Omental fat pad (tissue), 4 donors: ENCODE measurements at places on chromosomes 2 and 18. TPM values are rescaled to one million over a fixed set of nuclear protein-coding genes. Genes with fewer than 3 reads are reported as not detected.

- DNase-seq = no peak
These were observed 112.8 kb downstream of the DSC3 start for GRCh38 chr18:30929718-30930117.

DNA sequence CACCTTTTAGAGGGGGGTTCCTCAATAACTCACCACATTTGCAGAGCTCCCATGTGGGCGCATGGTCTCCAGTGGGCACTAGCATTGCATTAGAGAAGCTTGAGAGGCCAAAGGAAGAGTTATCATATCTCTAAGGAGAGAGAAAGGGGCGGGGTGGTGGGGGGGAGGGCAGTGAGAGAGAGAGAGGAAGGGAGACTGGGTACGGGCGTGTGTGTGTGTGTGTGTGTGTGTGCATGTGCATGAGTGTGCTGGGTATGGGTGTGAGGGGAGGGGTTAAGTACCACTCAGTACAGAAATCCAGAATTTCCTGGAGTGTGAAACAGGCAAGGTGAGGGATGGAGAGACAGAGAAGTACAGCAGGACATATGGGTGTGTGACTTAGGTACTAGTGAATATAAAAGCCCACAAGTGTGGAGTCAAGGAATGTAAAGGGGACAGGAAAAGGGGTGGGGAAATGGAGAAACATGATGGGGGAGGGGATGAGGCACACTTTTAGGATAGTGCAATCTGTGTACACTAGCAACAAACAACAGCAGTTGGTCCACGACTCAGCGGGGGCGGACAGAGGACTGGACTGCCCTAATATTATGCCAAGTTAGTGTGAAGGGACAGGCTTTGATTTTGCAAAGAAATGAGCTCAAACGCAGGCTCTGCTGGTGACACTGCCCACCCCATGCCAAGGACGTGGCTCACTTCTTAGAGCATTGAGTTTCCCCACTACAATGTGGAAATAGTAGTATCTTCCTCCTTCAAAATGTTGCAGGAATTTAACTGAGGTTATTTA, 91.3 kb downstream of the SPRED2 start:
- DNase-seq = no peak

GRCh38 chr2:138782383-138782782, 2.2 kb upstream of the NXPH2 start:
- no peak for DNase-seq

GRCh38 chr18:32441533-32441932, 29.1 kb downstream of the GAREM1 start:
- DNase-seq = no peak

- peak; percentile 73 for DNase-seq
These were observed 33.6 kb upstream of the RNF149 start for GRCh38 chr2:101341901-101342624.

DNA sequence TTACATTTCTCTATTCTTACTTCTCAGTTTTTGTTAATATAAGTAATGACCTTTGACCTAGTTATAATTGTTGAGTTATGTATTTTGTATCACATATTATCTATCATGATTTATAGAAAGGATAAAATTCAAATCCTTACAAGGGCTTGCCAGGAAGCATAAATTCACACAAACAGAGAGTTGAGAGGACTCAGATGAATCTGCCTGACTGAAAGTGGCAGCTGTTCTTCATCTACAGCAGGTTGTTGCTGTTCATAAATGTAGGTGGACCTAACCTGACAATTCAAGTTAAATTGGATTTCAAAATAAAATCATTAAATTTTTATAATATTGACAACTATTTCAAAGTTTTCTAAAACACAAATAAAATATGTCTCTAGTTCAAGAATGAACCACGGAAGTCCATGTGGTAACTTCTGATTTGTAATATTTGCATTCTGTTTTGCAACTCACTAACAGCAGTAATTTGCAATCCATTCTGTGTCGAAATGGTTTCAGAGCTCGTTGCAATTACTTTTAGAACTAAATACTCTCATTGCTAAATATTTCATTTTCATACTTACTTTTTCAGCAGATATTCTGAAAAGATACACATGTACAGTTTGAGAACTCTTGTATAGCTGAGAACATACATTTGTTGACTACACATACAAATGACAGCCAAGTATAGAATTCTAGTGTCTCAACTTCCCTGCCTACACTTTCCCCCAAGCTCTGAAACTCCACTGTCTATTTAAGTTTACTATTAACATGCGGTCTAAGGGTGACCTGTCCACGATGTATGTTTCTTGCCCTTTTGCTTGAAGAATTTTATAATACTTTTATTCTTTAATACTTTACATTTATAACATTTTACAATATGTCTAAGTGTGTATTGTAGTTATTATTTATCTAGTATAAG, 25.7 kb downstream of the SCN7A start:
- DNase-seq = no peak

DNA sequence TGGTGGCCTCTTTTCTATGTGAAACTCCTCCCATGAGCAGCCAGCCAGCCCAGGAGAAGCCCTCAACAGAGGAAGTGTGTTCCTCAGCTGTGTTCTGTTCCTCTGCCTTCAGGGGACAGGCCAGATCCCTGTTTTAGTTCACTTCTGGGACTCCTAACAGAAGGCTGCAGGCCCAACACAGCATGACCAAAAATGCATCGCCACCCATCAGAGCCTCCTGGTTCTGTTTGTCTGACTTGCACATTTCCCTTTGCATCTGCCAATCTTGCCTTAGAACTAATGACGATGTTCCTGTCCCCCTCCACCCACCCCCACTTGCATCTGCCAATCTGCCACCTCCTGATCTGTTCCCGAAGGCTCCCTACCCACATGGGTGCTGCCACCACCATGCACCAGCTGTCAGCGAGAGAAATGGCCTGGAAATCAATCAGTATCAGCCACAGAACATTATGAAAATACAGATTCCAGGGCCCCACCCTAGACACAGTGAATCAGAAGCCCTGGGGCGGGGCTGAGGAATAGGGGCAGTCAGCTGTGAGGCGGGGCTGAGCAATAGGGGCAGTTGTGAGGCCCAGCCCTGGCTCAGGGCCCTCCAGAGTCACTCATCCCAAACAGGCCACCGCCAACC, 51.0 kb downstream of the FAM168B start:
- DNase-seq = no peak

Gene TIA1
- 38.1 TPM for total RNA-seq

Gene FEV
- not detected for total RNA-seq

Gene GALNT5
- total RNA-seq = not detected

GRCh38 chr2:74525717-74526648, at the start of gene DQX1:
DQX1 (minus strand) TSS chr2:74526231; CDS start chr2:74525729, 502 bp downstream.
- no peak for DNase-seq

Gene APCDD1
- total RNA-seq = 252 TPM

DNA sequence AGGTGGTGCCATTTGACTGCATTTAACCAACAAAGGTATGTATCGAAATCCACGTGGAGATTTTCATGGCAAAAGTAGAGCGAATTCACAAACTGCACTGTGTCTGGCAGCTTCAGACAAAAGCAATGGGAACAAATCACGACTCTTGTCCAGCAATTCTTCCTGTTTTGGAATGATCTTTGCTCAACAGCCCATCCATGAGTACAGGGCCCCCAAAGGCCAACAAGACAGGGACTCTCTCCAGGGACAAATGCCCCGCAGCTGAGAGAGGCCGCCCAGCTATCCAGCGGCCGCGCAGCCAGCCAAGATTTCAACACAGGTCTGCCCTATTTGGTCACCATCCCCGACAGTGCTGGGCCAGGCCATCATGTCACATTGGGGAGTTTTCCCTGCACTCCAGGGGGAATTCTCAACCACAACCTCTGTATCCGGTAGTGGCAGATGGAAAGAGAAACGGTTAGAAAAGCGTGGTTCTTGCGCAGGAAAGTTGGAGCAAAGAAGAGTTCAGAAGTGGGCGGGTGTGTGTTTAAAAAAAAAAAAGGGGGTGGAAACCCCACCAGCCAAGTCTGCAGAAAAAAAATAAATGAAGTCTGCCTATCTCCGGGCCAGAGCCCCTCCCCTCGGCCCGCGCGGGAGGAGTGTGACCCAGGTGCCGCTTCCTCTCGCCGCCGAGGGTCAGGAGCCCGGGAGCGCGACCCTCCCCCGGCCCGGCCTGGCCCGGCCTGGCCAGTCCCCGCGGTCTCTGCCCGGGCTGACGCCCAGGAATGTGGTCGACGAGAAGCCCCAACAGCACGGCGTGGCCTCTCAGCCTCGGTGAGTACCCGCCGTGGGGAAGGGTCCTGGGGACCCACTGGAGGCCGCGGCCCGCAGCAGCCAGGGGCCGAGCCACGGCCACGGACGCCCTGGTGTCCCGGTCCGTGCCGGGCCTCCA, at the start of gene GYPC:
TSS of gene GYPC (plus strand) at position 659 of the 931 bp plus-strand sequence. CDS start at position 765, 106 bp downstream.
- DNase-seq = peak; percentile 62

GRCh38 chr18:11859903-11860407, 8.7 kb downstream of the CHMP1B start:
- no peak for DNase-seq

Gene BUB1
- 0.25 TPM for total RNA-seq

Gene PDE6D
- total RNA-seq = 15.2 TPM

GRCh38 chr2:177164584-177165052, 48.0 kb upstream of the HNRNPA3 start:
- DNase-seq = peak; percentile 77

GRCh38 chr2:195706161-195706900, 49.3 kb downstream of the SLC39A10 start:
- no peak for DNase-seq

Gene TMEM247
- not detected for total RNA-seq

DNA sequence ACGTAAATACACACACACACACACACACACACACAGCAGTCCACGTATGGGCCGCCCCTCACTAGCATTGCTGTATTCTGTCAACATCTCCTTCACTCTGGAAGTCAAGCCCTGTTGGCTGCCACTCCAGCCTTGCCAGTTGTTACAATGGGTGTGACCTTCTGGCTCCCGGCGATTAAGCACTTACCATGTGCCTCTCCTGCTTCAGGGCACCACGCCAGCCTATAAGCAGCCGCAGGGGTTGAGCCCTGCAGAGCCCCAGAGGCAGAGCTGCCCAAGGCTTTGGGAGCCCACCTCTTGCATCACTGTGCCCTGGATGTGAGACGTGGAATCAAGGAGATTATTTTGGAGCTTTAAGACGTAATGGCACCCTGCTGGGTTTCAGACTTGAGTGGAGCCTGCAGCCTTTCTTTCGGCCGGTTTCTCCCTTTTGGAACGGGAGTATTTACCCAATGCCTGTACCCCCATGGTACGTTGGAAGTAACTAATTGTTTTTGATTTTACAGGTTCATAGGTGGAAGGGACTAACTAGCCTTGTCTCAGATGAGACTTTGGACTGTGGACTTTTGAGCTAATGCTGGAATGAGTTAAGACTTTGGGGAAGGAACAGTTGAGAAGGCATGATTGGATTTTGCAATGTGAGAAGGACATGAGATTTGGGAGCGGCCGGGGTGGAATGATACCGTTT, 54.5 kb upstream of the ROCK2 start:
- DNase-seq = no peak

DNA sequence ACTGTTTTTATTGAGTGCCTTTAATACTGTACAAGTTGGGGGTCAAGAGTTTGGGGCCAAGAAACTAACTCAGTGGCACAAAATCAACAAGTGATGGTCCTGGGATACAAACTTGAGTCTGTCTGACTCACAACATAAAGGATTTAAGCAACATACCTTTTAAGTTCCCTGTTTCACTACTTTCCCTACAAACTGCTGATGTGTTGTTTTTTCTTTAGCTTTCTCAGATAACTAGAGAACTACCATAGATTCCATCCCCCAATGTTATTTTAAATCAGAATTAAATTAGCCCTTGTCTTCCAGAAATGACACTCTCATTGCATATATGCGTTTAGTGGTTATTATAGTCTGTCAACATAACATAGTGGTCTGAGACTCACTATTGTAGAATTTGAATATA, 58.1 kb upstream of the TTC21B start:
- DNase-seq = no peak

Gene CD8B2
- total RNA-seq = not detected

DNA sequence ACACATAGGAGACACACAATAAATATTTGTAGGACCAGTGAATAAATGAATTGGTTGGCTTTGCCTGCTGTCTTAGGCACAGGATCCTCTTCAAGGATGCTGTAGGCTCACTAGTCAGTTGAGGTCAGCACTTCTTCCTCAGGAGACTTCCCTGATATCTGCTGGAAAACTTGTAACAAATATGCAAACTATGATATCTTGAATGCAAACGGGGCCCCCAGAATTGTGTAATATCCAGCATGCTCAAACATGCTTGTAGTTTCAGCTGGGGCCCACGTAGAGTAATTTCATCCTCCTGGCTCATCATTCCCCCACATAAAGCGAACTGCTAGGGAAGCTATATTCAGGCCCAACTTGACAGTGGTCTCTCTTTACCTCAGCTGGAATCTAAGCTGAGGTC, 43.6 kb downstream of the POLE4 start:
- no peak for DNase-seq

DNA sequence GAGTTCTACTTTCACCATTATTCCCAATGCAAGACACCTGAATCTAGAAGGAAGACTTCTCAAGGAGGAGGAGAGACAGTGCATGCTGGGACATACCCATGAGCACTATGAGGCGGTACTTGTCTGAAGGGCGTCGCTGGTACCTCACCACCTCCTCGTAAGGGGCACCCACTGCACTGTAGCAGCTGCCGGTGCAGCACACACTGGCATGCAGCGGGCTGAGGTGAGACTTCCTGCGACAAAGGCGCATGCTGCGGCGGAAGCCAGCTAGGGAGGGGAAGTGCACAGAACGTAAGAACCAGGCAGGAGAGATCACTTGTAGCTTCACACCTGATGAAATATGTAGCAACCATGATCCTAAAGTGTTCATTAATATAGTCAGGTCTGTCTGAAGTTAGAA, 12.8 kb upstream of the TMEM237 start:
- DNase-seq = no peak

DNA sequence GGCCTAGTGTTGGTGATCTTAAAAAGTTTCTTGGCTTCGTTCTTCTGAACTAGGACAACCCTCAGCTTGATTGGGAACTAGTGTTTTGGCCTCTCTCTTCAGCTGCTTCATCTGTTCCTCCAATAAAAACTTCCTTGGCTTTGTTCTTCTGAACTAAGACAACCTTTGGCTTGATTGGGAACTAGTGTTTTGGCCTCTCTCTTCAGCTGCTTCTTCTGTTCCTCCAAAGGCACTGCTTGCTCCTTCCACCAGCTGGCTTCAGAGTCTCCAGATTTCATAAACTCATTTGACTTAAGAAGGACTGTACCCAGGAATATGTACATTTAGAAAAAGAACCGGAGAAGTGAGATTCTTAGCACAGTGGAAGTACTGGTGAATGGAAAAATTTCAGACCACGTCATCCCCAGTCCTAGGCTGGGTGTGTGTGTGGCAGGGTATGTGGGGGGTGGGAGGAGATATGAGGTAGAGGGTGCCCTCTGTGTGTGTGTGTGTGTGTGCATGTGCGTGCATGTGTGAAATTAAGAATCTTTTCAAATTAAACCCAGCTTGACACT, 20.4 kb downstream of the IL1R2 start:
- DNase-seq = no peak

- DNase-seq = no peak
These were observed 28.0 kb downstream of the GCG start for GRCh38 chr2:162123806-162124758.

Gene AMER3
- not detected for total RNA-seq

DNA sequence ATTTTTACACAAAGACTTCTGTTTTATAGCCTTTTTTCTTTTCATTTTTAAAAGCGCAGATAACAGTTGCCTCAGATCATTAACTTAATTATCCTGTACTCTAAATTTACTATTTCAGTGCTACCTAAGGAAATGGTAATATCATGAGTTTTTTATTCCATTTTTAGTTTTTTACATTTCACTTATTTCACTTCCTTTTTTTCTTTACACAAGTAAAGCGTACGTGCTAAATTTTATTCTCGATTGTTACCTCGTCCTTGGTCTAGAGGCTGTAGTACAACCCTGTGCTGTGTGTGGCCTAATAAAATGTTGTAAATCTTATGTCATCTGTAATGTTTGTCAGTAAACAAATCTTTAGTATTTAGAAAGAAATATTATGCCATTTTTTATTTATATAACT, 49.2 kb downstream of the CRIM1 start:
- no peak for DNase-seq

Gene ITPRIPL1
- total RNA-seq = 6.5 TPM
